Immature natural killer cell (primary cell): ENCODE measurements at places on chromosomes 12 and 14. TPM values are rescaled to one million over a fixed set of nuclear protein-coding genes. Genes with fewer than 3 reads are reported as not detected.

SLC6A15 gene
- not detected for polyA plus RNA-seq

KRT6C gene
- not detected for polyA plus RNA-seq

CLEC4D gene
- polyA plus RNA-seq, result not detected

MIP gene
- polyA plus RNA-seq, result 0.15 TPM

RD3L gene
- not detected for polyA plus RNA-seq

ACRBP gene
- not detected for polyA plus RNA-seq

FUT8 gene
- polyA plus RNA-seq, result 11.0 TPM

SLC6A12 gene
- polyA plus RNA-seq, result 0.59 TPM

PZP gene
- not detected for polyA plus RNA-seq
